T-helper 17 cell (primary cell): ENCODE measurements at places on chromosomes 13 and 19. TPM values are rescaled to one million over a fixed set of nuclear protein-coding genes. Genes with fewer than 3 reads are reported as not detected.

GRCh38 chr19:10984166-10984735, 23.4 kb downstream of the SMARCA4 start:
- H3K27ac ChIP-seq, result no peak overlapping the region
- peaks cover 3% of the 10 kb centered on the region for H3K4me1 ChIP-seq
- H3K27me3 ChIP-seq, result no peaks in the 10 kb centered on the region
- H3K36me3 ChIP-seq, result no peaks in the 10 kb centered on the region
- H3K4me3 ChIP-seq, result no peak overlapping the region

DNA sequence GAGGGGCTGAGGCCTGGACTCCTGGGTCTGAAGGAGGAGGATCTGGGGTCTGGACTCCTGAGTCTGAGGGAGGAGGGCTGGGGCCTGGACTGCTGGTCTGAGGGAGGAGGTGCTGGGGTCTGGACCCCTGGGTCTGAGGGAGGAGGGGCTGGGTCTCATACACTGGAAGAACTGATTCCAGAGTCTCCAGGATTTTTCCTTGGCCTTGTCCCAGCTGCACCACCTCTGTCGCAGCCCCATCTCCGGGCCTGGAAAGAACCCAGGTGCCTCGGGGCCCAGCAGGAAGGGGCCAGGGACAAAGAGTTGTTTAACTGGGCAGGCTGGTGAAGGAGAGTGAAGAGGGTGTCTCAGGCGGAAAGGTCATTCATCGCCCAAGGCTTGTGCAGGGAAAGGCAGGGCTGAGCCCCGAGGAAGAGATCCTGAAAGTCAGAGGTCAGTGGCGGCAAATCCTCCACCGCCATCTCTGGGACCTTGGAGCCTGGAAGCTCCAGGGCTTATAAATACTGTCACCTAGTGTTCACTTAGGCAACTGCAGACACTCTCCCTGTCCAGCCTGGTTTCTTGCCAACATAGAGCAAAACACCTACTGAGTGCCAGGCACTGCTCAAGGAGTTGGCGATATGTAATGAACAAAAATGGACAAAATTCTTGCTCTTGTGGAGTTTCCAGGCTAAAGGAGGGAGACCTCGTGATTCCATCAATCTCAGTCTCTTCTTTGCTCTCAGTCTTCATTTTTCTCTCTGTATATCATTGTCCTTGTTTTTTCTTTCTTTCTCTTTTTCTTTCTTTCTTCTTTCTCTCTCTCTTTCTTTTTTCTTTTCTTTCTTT, 4.4 kb upstream of the KCNN4 start:
- H3K27ac ChIP-seq, result peak overlapping the region; percentile 95
- peaks cover 11% of the 10 kb centered on the region for H3K27me3 ChIP-seq
- DNase-seq, result peak; percentile 24
- H3K36me3 ChIP-seq, result peaks cover 3% of the 10 kb centered on the region

GRCh38 chr13:98866882-98867281, 111.0 kb downstream of the DOCK9 start:
- H3K27me3 ChIP-seq, result no peaks in the 10 kb centered on the region
- H3K4me3 ChIP-seq, result no peak overlapping the region
- no peak for DNase-seq
- peaks cover 9% of the 10 kb centered on the region for H3K4me1 ChIP-seq
- peaks cover 9% of the 10 kb centered on the region for H3K36me3 ChIP-seq

DNA sequence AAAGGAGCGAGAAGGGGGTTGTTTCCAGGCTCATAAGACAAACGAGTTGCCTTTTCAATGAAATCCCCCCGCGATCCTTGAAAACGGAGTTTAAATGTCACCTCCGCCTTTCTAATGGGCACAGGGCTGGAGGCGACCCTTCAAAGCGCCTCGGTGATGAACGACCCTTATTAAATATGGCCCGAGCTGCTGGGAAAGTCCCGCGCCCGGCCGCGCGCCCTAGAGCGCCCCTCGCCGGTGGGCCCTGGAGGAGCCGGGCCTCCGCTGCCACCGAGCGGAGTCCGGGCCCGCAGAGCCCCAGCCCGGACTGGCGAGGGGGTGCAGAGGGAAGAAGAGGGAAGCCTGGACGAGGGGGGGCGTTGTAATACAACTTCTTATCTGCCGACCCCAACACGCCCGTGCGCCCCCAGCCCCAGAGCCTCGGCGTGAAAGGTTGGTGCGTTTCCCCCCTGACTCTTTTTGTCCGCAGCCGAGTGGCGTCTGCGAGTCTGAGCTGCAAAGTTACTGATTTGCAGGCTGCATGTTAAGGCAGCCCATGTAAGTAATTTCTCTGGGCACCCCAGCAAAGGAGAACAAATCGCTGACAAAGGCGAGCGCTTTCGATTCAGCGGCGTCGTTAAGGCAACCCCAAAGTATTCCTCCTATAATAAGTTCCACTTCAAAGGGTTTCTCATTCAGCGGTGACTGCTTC, 11.9 kb downstream of the ZIC5 start:
- peak overlapping the region; percentile 31 for H3K4me3 ChIP-seq
- peaks cover 79% of the 10 kb centered on the region for H3K27me3 ChIP-seq
- no peak for DNase-seq

GRCh38 chr19:30558793-30559192, 186.6 kb downstream of the ZNF536 start:
- DNase-seq, result no peak
- H3K4me1 ChIP-seq, result no peaks in the 10 kb centered on the region
- H3K27me3 ChIP-seq, result peaks cover 15% of the 10 kb centered on the region
- no peak overlapping the region for H3K27ac ChIP-seq
- no peak overlapping the region for H3K4me3 ChIP-seq

Gene PRODH2
- not detected for total RNA-seq

Gene EID2B
- total RNA-seq, result 4.9 TPM

Gene GYS1
- 21.6 TPM for total RNA-seq

- no peaks in the 10 kb centered on the region for H3K36me3 ChIP-seq
- no peak for DNase-seq
- peaks cover 43% of the 10 kb centered on the region for H3K27me3 ChIP-seq
- H3K27ac ChIP-seq, result no peak overlapping the region
- no peak overlapping the region for H3K4me3 ChIP-seq
- peaks cover 3% of the 10 kb centered on the region for H3K4me1 ChIP-seq
Observed at GRCh38 chr13:111659219-111659775, 338.9 kb downstream of the TEX29 start.

Gene PRSS57
- not detected for total RNA-seq

Gene ZNF571
- 11.0 TPM for total RNA-seq

Gene HCN2
- 3.0 TPM for total RNA-seq

Gene SIX5
- total RNA-seq, result 0.42 TPM

Gene KANK2
- 0.63 TPM for total RNA-seq
